Stimulated activated CD4-positive, alpha-beta T cell treated with anti-CD3 and anti-CD28 coated beads, Interleukin-15, amount 100 ng/mL, for 1 hour (primary cell): ENCODE measurements at places on chromosomes 5 and 9.

- no peak for DNase-seq
These were observed 116.8 kb upstream of the SHB start for GRCh38 chr9:38185647-38186403.

DNA sequence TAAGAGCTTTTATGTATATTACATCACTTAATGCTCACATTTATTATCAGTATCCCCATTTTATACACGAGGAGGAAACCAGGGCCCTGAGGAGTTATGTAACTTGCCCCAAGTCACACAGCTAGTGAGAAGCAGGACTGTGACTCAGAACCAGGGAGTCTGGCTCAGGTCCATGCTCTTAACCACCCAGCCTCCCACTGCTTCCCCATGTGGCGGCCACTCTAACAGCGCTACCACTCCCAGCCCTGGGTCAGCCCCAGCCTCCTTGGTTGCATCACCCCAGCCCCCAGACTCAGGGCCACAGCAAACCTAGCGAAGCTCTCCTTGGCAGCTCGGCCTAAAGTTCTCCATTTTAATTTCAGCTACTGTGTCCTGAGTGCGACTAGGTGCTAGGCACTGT lies 159.1 kb downstream of the PAX5 start:
- DNase-seq, result no peak

- DNase-seq, result no peak
These were observed 53.0 kb downstream of the UBE2QL1 start for GRCh38 chr5:6501701-6502100.

GRCh38 chr9:118455788-118456187 lies 751.6 kb downstream of the TLR4 start:
- DNase-seq, result no peak

DNA sequence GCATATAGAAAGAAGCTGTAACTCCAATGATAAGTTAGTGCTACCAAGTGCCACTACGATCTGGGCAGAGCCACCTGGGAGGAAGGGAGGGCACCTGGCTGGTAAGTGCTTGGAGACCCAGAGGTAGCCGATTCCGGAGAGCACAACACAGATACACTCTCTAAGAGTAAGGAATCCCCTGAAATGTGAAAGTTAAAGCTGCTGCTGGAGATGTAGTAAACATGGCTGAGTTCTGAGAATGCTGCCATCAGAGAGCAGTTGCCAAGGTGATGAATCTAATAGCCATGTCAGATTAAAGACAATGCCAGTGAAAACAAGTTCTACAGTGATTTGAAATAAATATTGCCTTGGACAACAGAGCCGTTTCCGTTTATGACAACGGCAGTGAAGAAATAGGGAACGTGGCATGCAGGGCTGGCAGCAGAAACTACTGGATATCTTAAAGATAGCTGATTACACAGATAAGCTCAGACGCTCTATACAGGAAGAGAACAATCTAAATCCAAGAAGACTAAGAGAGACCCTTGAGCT lies 561.2 kb upstream of the C9orf72 start:
- DNase-seq, result no peak

DNA sequence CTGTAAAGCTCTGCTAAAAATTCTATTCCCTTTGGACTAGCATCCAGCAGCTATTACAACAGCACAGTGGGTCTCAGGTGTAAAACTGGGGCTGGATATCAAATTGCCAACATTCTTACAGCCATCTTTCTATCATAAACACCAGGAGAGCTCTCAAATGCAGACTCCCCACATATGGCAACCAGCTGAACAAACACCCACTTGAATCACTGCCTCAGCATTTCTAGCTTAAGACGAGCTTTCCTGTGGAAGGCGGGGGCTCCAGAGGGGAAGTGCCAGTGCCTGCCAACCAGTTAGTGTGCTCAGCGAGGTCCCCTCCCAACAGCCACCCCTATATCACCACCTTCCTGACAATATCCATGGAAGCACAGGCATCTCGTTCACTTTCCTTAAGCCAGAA lies 62.2 kb downstream of the IPPK start:
- no peak for DNase-seq

- DNase-seq, result no peak
These were observed 82.1 kb upstream of the IL33 start for GRCh38 chr9:6133346-6134063.

- DNase-seq, result peak; percentile 24
These were observed 779 bp downstream of the FAM13B start for GRCh38 chr5:138032028-138032571.

GRCh38 chr5:31365776-31366175 lies 166.1 kb downstream of the DROSHA start:
- DNase-seq, result no peak

- DNase-seq, result no peak
These were observed 1.5 kb downstream of the ARHGAP26 start for GRCh38 chr5:142771666-142772065.

- DNase-seq, result no peak
These were observed 24.5 kb upstream of the LTC4S start for GRCh38 chr5:179769271-179769670.

DNA sequence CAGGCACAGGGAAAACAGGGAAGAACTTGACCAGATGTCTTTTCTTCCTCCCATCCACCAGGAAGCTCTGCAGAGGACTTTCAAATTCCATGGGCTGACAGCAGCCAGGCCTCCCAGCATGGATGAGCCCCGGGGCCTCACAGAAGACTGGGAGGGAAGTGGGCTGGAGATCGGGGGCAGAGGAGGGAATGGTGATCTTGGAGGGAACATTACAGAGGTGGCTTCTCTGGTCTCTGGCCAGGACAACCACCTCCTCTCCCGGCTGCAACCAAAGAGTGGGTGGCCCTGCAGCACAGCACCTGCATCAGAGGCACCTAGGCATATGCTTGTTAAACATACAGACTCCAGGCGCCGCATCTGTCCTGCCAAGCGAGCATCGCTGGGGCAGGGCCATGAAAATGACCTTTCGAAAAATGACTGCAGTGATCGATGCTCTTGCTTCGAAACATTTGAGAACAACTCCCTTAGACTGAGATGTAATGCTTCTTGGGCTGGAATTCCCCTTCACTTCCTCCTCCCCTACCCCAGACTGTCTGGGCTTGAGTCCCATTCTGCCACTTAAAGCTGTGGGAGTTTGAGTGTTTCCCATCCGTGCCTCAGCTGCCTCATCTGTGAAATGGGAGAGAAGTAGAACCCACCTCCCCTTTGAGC lies 68.7 kb upstream of the UNC5A start:
- DNase-seq, result no peak

- DNase-seq, result no peak
These were observed 163.3 kb downstream of the DMAC1 start for GRCh38 chr9:7636309-7636708.

GRCh38 chr5:97547999-97548738 lies 365.1 kb upstream of the RIOK2 start:
- DNase-seq, result no peak

GRCh38 chr5:75040973-75041372 lies 11.4 kb downstream of the GCNT4 start:
- DNase-seq, result no peak

GRCh38 chr9:88011005-88011766 lies 36.9 kb upstream of the CDK20 start:
- DNase-seq, result no peak

GRCh38 chr5:122356855-122357254 lies 44.8 kb downstream of the SNCAIP start:
- no peak for DNase-seq

DNA sequence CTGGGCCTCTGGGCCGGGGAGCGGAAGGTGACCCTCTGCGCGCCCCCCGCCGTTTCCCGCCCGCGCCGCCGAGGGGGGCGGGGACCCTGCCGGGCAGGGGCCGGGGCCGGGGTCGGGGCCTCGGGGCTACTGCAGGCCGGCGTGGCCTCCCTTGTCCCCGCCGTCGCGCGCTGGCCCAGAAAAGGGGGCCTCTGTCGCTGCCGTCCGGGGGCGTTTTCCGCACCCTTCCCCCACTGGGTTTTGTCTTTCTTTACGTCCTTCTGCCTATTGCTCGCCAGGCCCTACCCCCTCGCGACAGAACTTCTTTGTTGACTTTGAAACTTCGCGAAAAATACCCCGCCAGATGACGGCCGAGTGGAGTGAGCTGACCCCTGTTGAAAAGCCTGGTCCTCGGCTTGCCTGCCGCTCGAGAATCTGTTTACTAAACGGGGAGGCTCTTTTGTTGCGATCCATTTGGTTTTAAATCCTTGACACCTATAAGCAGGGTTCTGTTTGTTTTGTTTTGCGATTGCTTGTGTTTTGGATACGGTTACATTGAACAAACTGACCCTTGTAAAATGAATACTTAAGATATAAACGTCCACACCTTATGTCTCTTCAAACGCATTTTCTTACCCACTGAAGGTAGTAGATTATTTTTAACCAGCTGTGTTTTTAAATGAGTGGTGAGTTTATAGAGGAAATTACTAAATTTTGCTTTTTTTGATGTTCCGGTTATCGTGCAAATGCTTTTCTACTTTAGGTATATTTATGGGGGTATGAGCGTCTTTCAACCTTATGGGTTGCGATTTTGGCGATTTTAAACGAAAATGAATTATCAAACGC lies 765 bp downstream of the MARCHF6 start:
- peak; percentile 31 for DNase-seq

DNA sequence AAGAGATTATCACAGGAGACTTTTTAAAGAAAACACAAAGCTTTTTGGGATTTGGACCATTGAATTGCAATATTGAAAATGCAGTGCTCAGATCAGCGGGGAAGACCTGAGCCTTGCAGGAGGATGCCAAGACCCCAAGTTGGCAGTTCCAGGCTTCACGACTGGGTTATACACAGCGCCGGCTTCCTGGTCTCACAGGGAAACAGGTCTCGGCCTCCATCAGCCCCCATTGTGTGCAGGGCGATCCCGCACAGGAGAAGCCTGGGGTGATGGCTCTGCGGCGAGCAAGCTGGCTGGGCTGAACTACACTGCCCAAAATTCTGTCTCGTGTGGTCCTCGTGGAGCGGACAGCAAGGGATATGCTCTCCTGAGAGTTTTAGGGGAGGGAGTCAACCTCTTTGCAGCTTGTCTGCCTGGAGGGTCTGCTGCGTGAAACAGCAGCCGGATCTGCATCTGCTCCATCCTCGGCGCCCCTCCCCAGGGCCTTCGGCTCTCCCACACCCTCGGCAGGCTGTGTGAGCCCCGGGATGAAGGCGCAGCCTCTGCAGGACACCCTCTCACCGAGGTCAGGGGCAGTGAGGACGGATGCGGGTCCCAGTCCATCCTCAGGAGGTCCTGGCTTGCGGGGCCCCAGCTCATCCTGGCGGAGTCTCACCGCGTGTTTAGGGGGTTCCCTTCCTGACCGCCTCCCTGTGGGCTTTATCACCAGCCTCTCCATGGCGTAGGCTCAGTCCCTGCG lies 60.6 kb downstream of the NSUN2 start:
- no peak for DNase-seq

DNA sequence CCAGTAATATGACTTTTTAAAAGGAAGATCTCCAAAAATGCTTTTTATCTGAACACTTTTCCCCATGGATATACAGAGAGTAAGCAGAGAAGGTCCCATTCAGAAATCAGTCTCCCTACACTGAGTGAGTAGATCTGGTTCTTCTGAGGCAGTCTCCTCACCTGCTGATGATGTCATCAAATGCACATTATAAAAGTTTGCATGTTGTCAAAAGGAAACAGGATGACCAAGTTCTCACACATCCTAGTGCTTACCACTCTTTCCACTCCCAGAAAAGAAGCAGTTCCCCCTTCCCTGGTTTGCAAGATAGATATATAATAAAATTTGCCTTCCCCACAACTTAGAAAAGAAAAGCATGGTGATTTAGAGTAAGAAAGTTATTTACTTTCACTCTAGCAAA lies 180.5 kb downstream of the RAB3C start:
- DNase-seq, result no peak

- no peak for DNase-seq
These were observed 16.4 kb downstream of the SEMA4D start for GRCh38 chr9:89481538-89481915.

- no peak for DNase-seq
These were observed 30.6 kb downstream of the SNX2 start for GRCh38 chr5:122805481-122805880.

DNA sequence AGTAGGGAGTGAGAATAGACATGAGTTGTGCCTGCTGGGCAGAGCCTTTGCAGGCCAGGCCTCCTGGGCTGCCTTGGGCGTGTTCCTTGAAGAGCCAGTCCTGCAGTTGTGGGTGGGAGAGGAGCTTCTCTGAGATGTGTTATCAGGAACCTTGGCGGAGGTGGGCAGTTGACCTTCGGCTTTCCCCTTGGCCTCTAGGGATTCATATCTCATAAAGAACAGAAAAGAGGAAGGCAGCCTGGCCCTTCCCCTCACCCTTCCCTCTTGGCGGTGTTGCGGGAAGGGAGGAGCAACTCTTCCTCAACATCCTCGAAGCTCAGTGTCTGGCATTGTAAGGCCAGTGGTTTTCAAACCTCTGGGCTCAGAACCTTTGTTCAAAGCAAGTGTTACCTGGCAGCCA lies 59.2 kb downstream of the DAPK1 start:
- no peak for DNase-seq

GRCh38 chr9:133099726-133100505 lies 21.1 kb downstream of the RALGDS start:
- DNase-seq, result no peak

DNA sequence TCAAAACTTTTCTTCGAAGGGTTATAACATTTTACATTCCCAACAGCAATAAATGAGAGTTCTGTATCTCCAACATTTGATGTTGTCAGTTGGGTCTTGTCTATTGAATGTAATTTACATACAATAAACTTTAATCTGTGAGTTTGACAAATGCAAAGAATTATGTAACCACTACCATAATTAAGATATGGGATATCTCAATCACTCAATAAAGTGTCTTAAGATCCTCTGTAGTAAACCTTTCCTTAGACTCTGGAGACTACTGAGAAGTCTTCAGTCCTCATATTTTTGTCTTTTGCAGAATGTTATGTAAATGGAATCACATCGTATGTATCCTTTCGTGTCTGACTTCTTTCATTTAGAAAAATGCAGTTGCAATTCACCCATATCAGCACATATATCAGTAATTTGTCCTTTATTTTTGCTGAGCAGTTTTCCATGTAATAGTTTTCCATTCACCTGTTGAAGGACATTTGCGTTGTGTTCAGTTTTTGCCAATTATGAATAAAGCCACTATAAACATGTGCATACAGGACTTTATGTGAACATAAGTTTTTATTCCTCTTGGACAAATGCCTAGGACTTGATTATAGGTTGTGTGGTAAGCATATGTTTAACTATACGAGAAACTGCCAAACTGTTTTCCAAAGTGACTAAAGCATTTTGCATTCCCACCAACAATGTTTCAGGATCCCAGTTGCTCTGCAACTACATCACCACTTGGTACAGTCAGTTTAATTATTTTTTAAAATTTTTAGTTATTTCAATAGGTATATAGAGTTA lies 784.6 kb upstream of the ZNF608 start:
- no peak for DNase-seq

DNA sequence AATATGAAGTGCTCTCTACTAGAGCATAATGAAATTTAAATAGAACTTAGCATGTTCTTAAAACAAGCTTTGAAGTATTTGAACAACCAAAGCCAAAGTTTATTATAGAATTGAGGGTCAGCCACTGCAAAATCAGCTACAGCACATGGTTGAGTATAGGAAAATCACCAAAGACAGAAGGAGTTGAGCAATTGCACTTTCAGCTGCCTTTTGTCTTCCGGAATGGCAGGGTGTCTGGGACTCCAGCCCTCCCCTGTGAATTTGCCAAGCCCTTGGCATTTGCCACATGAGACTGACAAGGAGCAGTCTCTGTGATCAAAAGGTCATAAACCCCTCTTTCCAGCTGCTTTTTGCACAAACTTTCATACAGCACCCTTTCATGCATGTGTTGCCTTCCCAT lies 8.5 kb upstream of the LURAP1L start:
- no peak for DNase-seq

GRCh38 chr5:15620501-15620900 lies 120.5 kb downstream of the FBXL7 start:
- DNase-seq, result no peak
